ENCODE measurements at places on chromosomes 3 and 15.

DNA sequence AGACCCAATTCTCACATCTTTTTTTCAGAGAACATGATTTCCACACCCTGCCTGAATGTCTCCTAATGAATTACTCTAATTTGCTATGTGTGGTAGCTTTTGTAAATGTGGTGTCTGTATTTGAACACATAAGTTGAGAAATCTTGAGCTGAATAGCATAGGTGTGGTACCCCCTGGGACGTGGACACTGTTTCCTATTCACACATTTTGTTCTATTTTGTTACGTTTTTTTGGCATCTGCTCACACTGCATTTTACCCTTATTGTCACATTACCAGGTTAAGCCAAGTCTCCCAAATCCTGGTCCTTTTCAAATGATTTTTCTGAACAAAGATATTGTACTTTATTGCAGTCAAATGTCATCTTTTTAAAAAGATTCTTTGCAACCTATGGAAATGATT lies 6.8 kb upstream of the MAPK6 start:
- DNase-seq = no peak

DNA sequence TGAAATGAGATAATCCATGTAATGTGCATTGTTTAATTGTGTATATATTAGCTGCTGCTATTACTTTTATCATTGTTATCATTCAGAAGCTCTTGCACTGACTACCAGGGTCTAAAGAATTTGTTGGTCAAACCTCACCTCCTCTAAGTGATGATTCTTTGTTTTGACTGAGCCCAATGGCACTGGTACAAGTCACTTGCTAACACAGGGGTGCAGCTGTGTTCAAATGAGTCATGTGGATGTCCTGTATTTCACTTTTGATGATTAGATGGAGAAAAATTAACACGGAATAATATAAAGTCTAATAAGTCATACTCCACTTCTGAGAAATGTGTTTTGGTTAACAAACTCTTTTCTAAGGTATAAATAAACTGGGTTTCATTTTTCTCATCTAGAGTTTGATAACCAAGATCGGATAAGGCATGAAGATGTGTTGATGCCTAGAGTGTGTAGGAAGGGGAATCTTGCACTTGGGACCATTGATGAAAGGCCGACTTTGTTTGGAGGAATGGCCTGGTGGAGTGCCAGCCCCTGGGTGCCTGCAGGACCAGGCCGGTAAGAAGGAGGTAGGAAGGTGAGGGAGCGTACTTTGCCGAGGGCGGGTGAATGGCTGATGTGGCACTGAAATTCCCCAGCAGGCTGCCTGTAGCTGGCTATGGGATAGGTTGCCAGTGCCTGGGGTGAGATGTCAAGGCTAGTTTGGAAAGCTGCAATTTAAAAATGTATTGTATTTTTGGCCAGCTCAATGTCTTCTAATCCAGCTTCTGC lies 244.7 kb upstream of the ZPLD1 start:
- DNase-seq = no peak

DNA sequence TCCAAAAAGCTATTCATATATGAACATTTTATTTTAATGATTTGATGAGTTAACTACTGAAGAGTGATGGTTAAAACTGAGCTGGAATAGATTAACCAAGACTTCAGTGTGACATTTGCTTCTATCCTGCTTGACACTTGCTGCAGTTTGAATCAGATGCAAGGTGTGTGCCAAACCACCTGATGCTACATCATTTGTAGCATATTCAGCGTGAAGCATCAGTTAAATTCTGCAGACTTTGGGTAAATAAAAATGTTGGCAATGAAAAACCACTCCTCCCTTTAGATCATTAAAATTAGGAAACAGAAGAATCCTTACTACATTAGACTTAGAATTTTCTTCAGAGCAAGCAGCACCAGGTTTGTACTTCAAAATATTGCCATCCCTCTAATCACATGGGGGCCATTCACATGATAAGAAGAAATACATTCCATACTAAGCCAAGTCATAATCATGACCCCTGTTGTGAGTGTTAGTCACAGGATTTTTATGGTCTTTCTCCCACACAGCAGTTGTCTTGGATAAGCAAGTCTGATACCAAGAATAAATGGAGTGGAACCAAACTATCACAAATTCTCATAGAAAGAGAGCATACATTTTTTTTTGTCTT lies 160.7 kb upstream of the TNIK start:
- no peak for DNase-seq

DNA sequence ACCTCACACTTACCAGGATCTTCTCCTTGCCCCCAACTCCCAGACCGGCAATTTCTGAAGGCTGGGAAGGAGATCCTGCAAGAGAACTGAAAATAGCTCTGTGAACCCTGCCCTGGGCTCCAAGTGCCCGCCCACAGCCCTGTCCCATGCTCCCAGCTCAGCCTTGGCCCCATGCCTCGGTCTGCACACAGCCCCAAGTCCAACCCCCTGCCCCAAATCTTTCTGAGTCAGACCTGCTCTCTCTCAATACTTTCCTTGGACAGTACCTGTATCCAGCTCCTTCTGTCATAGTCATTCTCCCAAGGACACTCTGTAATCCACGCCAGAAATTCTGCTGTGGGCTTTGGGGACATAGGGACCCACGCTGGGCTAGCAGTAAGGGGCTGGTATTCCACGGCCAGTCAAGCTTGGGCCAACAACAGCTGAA lies 6.3 kb upstream of the SMAD3 start:
- DNase-seq = no peak

Measured in stimulated activated naive CD8-positive, alpha-beta T cell treated with anti-CD3 and anti-CD28 coated beads, Interleukin-15, Interleukin-2, amounts not matched to agents 100 U/mL and 50 U/mL, for 24 hours (primary cell).